ELR (cell line): ENCODE measurements at places on chromosomes 2 and 18.

DNA sequence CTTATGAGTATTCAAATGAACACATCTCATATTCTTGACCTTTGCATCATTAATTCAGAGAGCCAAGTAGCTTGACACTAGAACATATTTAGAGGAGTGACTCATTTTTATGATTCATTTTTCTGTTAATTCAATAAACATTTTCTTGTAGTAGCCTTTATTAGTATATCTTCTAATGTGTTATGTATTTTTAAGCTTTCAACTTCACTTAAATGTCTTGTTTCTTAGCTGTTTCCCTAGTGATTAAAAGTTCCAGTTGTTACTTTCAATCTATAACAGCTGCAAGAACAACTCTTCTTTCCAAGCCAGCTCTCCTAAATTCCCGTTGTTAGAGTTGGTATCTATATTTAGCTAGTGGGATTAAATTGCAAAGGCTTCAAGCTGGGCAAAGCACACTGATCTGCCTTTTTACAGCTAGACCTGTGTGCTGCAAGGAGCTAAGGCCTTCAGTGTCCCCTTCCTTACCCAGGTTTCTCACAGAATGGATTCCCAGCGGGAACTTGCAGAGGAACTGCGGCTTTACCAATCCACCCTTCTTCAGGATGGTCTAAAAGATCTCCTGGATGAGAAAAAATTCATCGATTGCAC, at the start of gene KLHL41:
Gene KLHL41, plus strand, starts transcription at position 405 of the 588 bp plus-strand sequence. Its CDS starts 77 bp downstream, at position 482.
- peak; percentile 56 for DNase-seq

GRCh38 chr18:76386071-76386470, 109.0 kb downstream of the ZNF516 start:
- no peak for DNase-seq

DNA sequence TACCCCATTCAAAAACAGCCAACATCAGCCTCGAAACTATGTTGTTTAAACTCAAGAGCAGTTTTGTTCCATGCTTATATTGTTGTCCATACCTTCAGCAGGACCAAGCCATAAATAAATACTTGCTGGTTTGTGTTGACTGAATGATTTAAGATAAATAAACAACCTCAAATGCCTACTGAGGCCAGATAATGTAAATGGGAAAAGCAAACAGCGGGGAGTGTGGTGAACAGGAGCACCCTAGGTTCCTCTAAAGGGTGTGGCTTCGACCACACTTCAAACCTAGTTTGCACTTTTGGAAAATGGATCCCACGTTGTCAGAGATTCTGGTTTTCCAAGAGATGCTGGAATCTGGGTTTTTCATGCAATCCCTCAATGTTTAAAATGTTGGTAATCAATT, 1.7 kb upstream of the PMAIP1 start:
- no peak for DNase-seq

DNA sequence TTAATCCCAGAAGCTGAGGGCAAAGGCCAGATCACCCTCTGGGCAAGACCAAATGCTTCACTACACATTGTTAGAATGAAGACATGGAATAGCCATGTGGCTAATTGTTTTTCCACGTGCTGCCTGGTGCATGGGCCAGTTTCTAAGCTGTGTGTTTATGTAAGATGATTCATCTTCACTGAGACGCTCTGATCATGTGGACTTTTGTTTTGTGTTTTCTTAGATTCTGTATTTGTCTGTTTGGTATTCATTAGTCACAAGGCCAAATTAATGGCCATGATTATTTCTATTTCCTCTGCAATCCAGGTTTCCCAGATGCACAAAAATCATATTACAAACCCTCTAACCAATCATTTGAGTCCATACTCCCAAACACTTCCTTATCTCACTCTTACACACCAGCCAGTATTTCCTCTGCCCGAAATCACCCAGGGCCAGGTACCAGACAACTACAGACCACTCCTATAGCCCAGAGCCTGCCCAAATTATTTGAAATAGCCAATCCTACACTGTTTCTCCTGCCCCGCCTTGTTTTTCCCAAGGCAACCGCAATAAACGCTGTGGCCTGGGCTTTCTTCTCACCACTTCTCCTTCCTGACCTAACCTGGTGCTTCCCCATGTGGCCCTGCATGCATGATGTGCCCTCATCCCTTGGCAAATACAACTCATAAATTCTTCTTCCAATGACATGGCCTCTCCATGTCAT, 94.2 kb upstream of the SP3 start:
- peak; percentile 77 for DNase-seq

DNA sequence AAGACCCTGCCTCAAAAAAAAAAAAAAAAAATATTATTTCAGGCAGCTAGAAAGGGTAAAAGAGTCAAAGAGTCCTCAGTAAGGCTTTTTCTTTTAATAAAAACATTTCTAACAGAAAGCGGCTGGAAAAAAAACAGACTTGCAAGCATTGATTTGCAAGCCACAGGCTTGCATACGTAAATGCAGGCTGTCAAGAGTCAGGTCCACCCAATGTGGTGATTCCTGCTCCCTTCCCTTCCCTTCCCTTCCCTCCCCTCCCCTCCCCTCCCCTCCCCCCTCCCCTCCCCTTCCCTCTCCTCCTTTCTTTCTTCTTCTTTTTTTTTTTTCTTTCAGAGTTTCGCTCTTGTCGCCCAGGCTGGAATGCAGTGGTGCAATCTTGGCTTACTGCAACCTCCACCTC, 74.4 kb upstream of the GULP1 start:
- DNase-seq = no peak

DNA sequence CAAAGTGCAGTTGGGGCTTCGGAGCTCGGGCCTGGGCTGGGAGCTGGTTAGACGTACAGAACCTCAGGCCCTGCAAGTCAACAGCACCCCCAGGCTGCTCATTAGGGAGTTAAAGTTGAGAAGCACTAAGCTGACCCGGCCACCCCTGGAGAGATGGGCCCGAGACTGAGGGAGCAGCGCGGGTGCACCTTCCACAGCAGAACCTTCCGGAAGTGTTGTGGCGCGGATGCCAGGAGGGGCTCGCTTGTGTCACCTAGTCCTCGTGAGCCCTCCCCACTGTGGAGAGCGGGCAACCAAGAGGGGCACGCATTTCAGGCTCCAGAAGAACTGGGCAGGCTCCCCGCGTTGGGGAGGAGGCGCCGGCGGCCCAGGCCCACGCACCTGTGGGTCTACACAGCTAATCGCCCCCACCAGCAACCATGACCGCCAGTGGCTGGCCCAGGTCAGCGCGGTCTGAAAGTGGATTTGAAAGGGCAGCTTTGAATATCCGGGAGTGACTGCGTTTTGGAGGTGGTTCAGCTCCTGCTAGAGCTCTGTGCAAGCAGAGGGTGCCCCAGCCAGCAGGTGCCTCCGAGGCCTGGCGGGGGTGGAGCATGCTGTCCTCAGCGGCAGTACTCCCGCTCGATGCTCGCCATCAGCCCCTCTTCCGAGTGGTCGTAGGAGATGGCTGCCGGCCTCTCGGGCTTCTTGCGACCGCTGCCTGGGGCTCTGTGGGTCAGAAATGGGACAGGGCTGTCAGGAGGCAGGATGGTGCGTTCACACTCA, 15.1 kb downstream of the KLF11 start:
- DNase-seq = no peak

DNA sequence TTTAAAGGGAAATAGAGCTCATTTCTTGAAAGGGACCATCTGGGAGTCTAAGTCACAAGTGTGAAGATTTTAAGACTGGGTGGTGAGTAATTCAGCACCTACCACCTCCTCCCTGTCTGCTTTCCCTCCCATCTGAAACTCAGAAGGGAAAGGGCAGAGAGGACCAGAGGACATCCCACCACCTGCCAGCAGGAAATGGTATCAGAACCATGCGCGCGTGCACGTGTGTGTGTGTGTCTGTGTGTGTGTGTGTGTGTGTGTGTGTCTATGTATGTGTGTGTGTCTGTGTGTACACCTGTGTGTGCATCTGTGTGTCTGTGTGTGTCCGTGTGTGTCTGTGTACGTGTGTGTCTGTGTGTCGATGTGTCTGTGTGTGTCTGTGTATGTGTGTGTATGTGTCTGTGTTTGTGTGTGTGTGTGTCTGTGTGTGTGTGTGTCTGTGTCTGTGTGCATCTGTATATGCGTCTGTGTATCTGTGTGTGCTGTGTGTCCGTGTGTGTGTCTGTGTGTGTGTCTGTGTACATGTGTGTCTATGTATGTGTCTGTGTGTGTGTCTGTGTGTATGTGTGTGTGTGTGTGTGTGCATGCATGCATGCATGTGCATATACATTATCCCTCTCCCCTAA, 76.8 kb downstream of the ZFP36L2 start:
- DNase-seq = no peak

DNA sequence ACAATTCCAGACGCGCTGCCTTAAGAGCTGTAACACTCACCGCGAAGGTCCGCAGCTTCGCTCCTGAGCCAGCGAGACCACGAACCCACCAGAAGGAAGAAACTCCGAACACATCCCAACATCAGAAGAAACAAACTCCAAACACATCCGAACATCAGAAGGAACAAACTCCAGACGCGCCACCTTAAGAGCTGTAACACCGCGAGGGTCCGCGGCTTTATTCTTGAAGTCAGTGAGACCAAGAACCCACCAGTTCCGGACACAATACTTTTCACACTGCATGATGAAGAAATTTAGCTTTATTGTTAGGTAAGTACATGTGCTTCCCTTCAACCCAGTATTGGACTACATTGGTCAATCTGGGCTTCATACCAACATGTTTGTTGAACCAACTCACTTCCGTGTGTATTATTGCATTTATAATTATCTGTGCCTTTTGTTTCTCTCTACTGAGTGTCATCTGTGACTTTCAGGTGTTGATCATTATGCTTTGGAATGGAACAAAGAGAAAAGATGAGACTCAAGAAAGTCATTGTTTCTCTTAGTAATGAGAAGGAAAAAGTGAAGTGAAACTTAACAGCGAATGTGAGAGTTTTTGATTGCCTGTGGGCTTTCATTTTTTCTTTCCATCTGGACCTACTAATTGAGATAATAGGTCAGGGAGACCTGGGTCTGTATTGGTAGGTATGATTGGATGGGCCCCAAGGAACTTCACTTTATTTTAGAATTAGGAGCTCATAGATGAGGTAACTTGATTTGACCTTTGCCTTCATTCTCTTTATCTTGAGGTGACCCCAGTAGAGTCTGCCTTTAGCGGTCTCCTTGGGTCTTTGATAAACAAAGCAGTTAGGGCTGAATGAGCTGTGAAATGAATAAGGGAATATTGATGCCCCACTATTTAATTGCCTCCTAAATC, 76.1 kb upstream of the CAVIN2 start:
- no peak for DNase-seq

GRCh38 chr2:67651565-67651964, 254.4 kb downstream of the ETAA1 start:
- DNase-seq = peak; percentile 1
